ENCODE measurements at places on chromosomes 3 and 15.
A peak's percentile ranks its signal among the peaks of the same experiment; 100 is the strongest.

DNA sequence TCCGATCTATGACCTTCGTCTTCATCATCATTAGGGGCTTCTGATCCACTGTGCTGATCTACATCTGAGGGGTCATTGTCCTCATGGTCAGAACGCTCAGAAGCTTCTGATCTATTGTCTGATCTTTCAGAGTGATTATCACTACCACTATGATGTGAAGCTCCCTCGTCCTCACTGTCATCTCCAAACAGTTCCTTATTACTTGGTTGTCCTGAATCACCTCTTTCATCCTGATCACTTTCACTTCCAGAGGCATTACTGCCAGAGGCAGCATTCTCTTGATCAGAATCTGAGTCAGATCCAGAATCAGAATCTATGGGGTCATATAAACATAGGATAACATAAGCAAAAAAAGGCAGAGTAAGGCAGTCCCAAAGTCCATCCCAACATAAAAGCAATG lies 5.4 kb downstream of the LEO1 start:
- DNase-seq: no peak

GRCh38 chr3:133937061-133937686 lies 41.5 kb upstream of the RAB6B start:
- DNase-seq: no peak

GRCh38 chr3:112980080-112980479 lies 5.2 kb upstream of the CD200R1 start:
- DNase-seq: no peak

DNA sequence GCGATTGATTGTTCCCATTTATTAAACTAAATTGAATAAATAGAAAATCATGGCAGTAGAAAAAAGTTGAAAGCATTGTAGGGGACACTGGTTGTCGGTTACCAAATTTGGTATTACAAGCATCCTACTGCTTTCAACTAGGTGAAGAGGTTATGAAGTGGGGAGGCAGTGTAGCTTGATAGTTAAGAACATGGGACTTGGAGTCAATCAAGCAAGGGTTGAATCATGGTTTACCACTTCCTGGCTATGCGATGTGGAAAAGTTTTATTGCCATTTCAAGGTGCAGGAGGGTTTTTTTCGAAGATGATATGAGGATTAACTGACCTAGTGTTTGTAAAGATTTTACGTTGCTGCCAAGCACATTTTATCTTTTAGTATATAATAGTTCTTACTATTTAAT lies 318.2 kb upstream of the KCNH8 start:
- DNase-seq: no peak

DNA sequence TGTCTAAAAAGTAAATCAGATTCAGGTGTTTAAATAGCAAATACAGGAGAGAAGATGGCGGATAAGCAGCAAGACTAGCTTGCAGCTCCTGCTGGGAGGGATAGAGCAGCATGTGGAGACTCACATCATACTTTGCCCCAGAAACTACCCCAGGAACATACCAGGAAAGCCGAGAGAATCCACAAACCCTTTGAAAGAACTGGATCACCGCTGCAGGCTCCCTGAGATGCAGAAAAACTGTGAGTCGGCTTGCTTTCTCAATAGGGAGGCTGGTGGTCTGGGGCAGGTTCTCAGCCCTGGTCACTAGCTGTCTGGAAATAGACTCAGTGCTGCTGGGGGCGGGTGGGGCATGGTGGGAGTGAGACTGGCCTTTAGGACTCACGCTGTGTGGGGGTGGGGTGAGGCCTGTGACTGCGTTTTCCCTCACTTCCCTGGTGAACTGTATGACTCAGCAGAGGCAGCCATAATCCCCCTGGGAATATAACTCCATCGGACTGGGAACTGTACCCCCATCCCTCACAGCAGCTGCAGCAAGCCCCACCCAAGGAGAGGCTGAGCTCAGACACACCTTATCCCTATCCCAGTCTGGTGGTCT lies 142.8 kb downstream of the CNTN6 start:
- no peak for DNase-seq

GRCh38 chr3:157754451-157754850 lies 251.2 kb upstream of the VEPH1 start:
- DNase-seq: peak; percentile 26

GRCh38 chr3:160027541-160028195 lies 39.0 kb downstream of the IL12A start:
- peak; percentile 31 for DNase-seq

GRCh38 chr15:82900511-82901060 lies 51.9 kb downstream of the HOMER2 start:
- DNase-seq: no peak

GRCh38 chr15:71332431-71333004 lies 217.2 kb downstream of the THSD4 start:
- no peak for DNase-seq

GRCh38 chr15:76994496-76994895 lies 430 bp upstream of the PSTPIP1 start:
- DNase-seq: no peak

GRCh38 chr3:27031476-27031875 lies 337.7 kb downstream of the NEK10 start:
- no peak for DNase-seq

All from GM04503 (cell line).